ENCODE measurements at places on chromosomes 2 and 18.

GRCh38 chr2:119179202-119179601 lies 20.7 kb upstream of the C1QL2 start:
- no peak for DNase-seq

- DNase-seq: peak; percentile 43
These were observed 125.6 kb downstream of the PLB1 start for GRCh38 chr2:28621172-28622100.

DNA sequence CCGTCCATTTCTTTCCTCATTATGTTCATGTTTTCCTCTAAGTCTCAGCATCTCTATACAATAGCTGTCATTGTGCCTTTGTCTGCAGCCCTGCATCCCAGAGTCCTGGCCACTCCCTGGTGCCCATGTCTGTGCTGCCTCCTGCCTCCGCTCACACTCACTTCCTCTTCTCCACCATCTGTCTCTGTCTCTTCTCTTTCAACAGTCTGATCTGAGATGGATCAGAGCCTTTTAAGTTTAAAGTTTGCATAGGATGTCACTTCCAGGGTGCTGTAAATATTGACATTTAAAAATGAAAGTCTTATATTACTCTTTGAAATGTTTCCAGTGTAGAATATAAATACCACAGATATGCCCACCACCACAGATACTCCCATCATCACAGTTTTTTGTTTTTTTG lies 42.7 kb downstream of the UBE2F start:
- DNase-seq: no peak

GRCh38 chr2:143574069-143574468 lies 444.9 kb downstream of the ARHGAP15 start:
- DNase-seq: no peak

GRCh38 chr2:38622210-38622609 lies 19.5 kb upstream of the HNRNPLL start:
- peak; percentile 90 for DNase-seq

DNA sequence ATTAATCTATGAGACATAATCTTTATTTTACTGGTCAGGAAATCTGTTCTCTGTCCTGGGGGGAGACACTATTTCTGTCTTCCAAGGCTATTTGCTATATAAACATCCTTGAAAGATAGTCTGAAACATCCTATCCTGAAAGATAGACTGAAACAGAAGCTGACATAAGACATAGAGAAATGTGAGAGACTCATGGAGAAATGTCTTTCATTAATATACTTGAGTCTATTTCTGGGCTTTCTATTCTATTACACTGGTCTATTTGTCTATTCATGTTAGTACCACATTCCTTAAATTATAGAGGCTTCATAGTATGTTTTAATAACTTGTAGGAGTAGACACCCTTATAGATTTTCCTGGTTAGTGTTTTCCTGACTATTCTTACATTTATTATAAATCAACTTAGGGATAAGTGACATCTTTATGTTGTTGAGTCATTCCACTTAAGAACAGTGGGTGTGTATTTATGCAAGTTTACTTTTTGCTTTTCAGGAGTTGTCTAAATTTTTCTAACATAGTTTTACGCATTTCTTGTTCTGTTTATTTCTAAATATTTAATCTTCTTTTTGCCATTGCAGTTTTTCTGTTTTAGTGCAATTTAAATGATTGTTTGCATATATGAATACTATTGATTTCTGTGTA lies 244.9 kb upstream of the ZSWIM2 start:
- no peak for DNase-seq

DNA sequence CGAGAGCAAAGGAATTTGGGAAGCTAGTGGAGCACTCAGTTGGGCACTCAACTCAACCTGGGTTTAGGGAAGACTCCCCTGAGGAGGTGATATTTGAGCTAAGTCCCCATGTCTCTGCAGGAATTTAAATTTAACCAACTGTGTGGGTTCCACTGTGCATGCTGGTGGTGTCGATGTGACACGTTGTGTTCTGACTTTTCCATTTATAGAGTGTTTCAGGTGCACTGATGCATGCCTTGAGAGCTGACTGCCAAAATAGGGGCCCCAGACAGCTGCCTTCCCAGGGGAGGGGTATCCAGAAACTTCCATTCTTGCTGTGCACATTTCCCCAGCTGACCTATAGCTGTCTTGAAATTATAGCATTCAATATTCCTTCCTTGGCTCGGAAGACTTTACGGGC lies 63.7 kb upstream of the BCL2L11 start:
- DNase-seq: no peak

DNA sequence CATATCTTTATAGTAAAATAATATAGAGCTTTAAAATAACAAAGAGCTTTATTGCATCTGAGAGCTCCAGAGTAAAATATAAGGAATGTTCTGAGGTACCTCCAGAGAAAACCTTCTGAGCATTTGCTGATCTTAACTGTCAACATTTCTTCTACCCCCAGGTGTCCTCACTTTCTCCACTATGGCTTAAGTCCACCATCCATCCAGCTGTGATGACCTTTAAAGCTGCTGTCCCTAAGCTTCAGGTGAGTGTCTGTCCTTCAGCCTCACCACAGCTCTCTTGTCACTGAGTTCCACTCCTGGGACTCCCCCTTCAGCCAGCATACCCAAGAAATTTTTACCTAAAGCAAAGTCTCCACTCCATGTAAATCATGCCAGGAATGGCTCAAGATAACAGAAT lies 137.9 kb downstream of the MYO5B start:
- no peak for DNase-seq

GRCh38 chr2:67777010-67777409 lies 285.8 kb downstream of the C1D start:
- DNase-seq: no peak

DNA sequence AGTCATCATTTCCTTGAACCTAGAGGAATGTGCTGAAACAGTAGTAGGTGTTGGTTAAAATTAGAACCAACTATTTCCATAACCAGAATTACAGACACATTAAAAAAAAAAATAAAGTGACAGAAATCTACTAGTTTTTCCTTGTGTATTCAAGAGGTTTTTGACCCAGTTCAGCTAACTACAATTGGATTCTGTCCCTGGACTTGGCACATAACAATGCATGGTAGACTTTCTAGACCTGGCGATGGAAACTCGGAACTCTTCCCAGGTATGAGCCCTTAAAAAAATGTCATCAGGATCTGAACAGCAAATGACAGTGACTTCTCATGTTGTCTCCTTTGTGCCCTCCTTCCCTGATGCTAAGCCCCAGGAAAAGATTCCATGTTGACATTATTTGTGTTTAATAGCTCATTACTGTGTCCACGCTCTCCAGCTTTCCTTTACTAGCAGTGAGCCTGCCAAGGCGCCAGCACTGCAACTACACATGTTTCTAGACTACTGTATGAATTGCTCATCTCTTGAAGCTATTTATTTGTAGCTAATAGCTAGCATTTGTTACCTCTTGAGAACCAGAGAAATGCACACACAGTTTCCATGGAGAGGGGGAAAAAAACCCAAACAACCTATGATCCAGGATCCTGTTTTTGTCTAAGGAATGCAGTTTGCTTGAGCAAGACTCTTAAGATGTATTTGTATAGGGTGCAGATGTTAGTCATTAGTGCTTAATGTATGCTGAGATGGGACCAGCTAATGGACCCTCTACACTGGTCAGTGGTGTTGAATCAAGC lies 148.5 kb downstream of the FMNL2 start:
- DNase-seq: no peak

DNA sequence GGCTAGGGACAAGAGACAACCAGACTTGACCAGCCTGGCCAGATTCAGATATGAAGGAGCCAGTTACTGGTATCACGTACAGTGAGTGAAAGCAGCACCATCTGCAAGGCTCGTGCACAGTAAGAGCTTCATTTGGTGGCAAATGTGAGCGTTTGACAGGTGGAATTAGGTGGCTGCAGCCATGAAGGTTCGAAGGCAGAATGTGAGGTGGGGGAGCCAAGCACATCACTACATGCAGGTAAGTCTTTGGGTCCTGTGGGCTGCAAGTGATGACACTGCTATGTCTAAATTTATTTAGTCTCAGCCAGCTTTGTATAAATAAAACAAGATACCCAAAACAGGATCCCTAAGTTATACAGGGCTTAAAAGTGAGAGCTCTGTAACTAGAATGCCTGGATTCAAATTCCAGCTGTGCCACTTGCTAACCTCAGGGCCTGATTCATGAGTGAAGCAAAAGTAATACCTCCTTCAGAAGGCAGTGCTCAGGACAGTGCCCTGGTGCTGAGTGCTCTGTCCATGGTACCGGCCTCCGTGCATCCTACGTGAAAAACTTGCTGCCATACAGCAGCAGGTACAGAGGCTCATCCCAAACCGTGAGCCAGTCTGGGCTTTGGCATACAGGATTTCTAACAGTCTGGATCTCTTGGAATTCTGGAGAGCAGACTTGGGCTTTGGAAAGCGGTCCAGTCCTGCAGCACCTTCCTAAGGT lies 18.6 kb downstream of the DDX18 start:
- DNase-seq: no peak

Data from AML-193 (cell line).